ENCODE measurements at places on chromosomes 16 and 17.

DNA sequence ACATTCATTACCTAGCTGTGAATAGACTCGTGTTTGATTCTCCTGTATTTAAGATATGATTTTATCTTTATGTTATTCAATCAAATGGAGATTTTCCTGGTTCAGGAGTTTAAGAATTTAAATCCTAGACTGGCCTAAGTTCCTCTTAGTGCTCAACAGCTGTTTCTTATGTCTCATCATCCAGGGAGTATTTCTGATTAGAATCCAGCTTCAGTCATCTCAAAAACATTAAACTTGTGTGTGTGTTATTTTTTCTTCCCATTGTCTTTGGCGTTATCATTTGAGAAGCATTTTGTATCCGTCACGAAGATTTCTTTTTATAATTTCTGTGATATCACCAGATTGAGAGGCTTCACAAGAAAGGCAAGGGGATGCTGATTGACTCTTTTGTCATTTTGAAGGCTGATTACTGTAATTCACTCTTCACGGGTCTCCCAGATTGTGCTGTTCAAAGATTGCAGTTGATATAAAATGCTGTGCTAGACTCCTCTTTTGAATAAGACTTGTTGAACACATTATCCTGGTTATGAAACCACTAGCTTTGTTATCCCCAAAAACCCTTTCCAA is 204.8 kb downstream of the CDH8 start:
- H3K27me3 ChIP-seq: no peaks in the 10 kb centered on the region
- H3K4me3 ChIP-seq: no peak overlapping the region
- H3K27ac ChIP-seq: no peak overlapping the region

- no peak overlapping the region for H3K27ac ChIP-seq
- no peak overlapping the region for H3K4me3 ChIP-seq
- H3K36me3 ChIP-seq: no peaks in the 10 kb centered on the region
- H3K4me1 ChIP-seq: peaks cover 11% of the 10 kb centered on the region
- no peak for DNase-seq
Measured at GRCh38 chr17:81998212-81998611, 20.8 kb downstream of the ASPSCR1 start.

DNA sequence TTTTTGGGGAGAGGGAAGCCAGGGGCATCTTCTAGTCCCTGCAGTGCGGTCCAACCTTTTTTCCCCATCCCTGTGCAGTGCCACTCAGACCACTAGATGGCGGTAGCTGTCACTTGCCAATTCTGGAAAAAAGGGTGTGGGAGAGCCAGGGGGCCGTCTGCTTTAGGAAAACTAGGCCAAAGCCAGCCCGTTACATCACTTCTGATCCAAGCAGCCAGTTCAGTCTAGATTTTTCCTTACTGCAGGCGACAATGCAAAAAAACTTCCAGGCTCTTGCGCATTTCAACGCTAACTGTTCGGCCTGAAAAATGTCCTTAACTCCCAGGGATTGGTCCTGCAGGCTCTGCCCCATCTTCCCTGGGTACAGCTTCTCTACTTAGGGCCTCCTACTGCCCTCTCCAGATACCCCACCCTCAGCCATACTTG is 69.2 kb upstream of the CES5A start:
- DNase-seq: no peak
- no peaks in the 10 kb centered on the region for H3K4me1 ChIP-seq
- no peaks in the 10 kb centered on the region for H3K27me3 ChIP-seq
- H3K27ac ChIP-seq: no peak overlapping the region
- H3K36me3 ChIP-seq: no peaks in the 10 kb centered on the region
- H3K4me3 ChIP-seq: no peak overlapping the region

- no peak overlapping the region for H3K4me3 ChIP-seq
- no peaks in the 10 kb centered on the region for H3K27me3 ChIP-seq
- DNase-seq: no peak
- H3K4me1 ChIP-seq: no peaks in the 10 kb centered on the region
- no peak overlapping the region for H3K27ac ChIP-seq
Measured at GRCh38 chr17:81251709-81252301, 12.7 kb downstream of the NDUFAF8 start.

DNA sequence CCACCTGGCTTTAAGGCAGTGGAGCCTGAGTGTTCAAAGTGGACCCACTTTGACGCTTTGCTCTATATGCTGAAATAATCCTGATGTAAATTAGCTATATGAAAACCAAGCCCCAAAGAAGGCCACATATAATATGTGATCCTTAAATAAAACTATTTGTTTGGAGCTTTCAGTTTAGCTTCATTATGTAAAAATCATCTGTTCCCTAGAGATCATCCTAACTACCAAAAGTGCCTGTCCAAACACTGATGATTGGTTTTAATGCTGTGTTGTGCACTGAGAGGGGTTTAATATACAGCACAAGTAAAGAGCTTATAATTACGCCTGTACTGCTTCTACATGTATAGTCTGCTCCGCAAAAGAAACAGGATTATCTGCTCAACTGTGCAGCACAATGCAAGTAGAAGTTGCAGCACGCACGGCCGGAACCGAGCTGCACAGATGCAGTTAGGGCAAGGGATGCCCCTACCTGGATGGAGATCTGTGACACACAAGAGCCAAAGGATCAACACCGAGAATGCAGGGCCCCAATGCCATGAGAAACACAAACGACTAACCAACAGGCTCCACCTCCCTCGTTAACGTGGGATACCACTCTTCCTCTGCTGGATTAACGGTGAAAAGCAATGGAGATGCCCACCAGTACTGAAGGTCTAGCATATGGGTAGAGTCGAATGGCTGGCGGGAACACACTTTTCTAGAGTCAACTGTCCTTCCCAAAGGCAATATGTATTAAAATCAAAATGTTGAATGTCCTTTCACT is 20.5 kb downstream of the USP7 start:
- H3K27ac ChIP-seq: no peak overlapping the region
- no peak overlapping the region for H3K4me3 ChIP-seq
- DNase-seq: no peak

DNA sequence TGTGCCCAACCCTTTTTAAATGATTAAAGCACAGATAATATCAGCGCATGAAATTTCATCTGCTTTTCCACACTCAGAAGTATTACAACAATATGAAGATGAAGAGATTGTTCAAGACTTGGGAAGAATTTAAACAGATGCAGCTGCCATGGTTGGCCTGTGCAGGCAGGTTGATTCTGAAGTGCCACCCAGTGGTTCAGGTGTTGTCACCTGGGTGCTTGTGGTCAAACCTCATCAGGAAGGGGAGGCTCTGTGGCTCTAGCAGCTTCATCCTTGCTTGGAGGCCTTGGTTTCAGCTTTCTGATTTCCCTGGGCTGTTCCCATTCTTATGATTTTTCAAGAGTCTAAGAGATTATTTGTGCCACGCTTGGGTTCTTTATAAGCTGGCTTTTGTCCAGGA is 22.2 kb upstream of the CLEC18C start:
- no peaks in the 10 kb centered on the region for H3K27me3 ChIP-seq
- no peaks in the 10 kb centered on the region for H3K4me1 ChIP-seq
- H3K27ac ChIP-seq: no peak overlapping the region
- peaks cover 38% of the 10 kb centered on the region for H3K36me3 ChIP-seq
- no peak for DNase-seq
- H3K4me3 ChIP-seq: no peak overlapping the region

- no peak overlapping the region for H3K4me3 ChIP-seq
- no peak overlapping the region for H3K27ac ChIP-seq
- no peaks in the 10 kb centered on the region for H3K36me3 ChIP-seq
- H3K4me1 ChIP-seq: peaks cover 14% of the 10 kb centered on the region
Measured at GRCh38 chr17:28493460-28493859, 12.7 kb upstream of the FOXN1 start.

DNA sequence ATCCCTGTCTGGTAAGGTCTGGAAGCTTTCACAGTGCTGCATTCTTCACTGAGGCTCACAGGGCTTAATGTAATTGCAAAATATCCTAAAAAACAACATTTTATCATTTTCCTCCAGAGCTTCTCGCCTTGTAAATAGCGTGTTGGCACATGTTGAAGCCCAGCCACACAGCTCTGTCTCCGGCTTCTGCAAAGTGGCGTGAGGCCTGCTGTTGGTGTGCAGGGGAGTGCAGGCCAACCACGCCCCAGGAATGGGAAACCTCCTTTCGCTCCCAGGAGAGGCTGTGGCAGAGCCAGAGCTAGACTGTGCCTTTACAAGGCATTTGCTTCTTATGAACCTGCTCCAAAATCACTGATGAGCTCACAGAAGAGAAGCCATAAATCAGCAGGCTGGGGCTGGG is 248.2 kb upstream of the MAF start:
- no peak overlapping the region for H3K27ac ChIP-seq
- H3K36me3 ChIP-seq: no peaks in the 10 kb centered on the region
- peaks cover 41% of the 10 kb centered on the region for H3K27me3 ChIP-seq
- no peaks in the 10 kb centered on the region for H3K4me1 ChIP-seq

DNA sequence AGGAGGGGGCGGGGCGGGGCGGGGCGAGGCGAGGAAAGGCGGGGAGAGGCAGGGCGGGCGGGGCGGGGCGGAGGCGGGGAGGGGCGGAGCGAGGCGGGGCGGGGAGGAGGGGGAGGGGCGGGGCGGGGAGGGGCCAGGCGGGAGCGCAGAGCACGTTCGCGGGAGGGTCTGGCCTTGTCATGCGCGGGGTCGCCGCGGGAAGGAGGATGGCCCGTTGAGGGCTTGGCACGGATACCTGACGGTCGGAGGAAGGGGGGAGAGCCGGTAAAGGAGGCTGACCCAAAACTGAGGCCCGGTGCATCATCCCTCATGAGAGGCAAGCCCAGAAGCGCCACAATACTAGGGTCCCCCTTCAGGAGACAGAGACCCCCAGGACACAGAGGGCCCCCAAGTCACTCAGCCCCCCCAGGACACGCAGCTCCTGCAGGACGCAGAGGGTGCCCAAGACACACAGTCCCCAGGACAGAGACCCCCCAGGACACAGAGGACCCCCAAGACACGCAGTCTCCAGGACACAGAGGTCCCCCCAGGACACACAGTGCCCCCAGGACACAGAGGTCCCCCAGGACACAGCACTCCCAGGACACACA is 593 bp upstream of the WDR45B start:
- H3K36me3 ChIP-seq: no peaks in the 10 kb centered on the region
- peak; percentile 45 for DNase-seq
- H3K27me3 ChIP-seq: no peaks in the 10 kb centered on the region
- no peak overlapping the region for H3K27ac ChIP-seq
- H3K4me1 ChIP-seq: no peaks in the 10 kb centered on the region

DNA sequence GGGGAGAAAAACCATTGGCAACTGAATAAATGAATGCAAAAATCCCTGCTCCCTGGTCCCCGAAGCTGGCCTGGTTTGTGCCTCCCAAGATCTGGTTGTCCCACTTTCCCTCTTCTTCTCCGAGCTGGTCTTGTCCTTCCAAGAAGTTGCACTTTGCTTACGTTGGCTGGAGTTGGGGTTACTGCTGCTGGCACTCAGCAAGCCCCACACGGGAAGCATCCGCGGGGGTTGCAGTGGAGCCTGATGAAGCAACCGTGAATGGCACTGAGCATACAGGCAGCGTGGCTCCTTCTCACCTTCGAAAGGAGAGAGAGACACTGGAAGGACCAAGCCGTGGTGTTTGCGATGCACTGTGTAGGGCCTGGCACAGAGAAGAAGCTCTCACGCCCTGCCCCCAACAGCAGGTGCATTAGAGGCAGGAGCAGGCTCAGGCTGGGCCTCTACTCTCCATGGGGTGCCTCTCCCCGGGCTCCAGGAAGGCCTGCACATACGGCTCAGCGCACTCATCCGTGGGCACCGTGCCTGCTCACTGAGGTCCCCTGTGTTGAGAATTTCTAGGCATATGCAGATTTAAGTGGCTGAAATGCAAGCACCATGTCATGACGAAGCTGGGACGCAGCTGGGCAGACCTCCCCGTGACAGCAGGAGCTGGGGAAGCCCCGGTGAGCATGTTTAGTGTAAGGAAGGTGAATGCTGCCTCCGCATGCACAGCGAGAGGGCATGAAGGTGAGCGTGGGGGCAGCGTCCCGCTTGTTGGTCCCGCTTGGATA is 12.1 kb downstream of the CA5A start:
- no peak for DNase-seq
- no peaks in the 10 kb centered on the region for H3K4me1 ChIP-seq
- peaks cover 5% of the 10 kb centered on the region for H3K27me3 ChIP-seq

GRCh38 chr17:54968988-54969332 is 395 bp downstream of the STXBP4 start:
- peak overlapping the region; percentile 11 for H3K27ac ChIP-seq
- peaks cover 29% of the 10 kb centered on the region for H3K4me1 ChIP-seq
- peaks cover 14% of the 10 kb centered on the region for H3K36me3 ChIP-seq
- peak overlapping the region; percentile 68 for H3K4me3 ChIP-seq
- DNase-seq: no peak

DNA sequence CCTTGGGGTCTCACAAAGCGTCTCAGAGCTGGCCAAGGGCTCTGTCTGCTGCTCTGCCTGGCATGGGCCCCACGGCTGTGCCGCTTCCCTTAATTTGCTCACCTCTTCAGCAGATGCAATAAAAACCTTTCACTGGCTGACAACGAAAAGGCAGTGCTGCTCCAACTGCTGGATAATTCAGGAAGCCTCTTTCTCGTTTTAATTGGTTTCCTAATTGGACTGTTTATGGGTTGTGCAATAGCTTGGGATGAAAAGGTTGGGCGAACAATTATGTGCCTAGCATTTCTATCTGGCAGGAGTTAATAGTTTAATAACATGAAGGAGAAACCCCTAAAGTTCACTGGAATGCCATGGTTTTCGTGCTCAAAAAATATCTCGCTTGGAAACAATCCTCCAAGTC is 234.1 kb upstream of the IRX5 start:
- H3K36me3 ChIP-seq: no peaks in the 10 kb centered on the region
- no peak overlapping the region for H3K4me3 ChIP-seq
- H3K27ac ChIP-seq: no peak overlapping the region
- no peaks in the 10 kb centered on the region for H3K27me3 ChIP-seq
- no peaks in the 10 kb centered on the region for H3K4me1 ChIP-seq
- DNase-seq: no peak

DNA sequence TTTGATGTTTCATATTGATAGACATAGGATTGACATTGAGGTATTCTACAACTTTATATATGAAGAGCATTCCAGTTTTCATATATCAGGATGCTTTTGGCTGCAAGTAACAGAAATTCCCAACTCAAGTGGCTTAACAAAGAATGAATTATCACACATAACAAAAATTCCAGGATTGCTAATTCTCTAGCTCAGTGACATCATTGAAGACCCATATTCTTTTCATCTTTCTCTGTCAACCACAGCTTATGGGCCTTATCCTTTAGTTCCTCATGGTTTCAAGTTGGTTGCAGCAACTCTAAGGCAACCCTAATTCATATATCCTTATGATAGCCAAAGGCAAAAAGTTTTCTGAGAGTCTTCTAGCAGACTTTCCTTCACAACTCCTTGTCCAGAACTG is 91.5 kb upstream of the HAS3 start:
- no peaks in the 10 kb centered on the region for H3K36me3 ChIP-seq
- peaks cover 17% of the 10 kb centered on the region for H3K4me1 ChIP-seq
- no peaks in the 10 kb centered on the region for H3K27me3 ChIP-seq
- no peak for DNase-seq

- DNase-seq: no peak
- no peaks in the 10 kb centered on the region for H3K4me1 ChIP-seq
- H3K27ac ChIP-seq: no peak overlapping the region
- no peak overlapping the region for H3K4me3 ChIP-seq
- H3K36me3 ChIP-seq: no peaks in the 10 kb centered on the region
- H3K27me3 ChIP-seq: no peaks in the 10 kb centered on the region
Measured at GRCh38 chr17:65618516-65618915, 57.1 kb upstream of the AXIN2 start.

Measured in PC-9 (cell line).